NCI-H460 (cell line): ENCODE measurements at places on chromosomes 4 and X.
A peak's percentile ranks its signal among the peaks of the same experiment; 100 is the strongest.

DNA sequence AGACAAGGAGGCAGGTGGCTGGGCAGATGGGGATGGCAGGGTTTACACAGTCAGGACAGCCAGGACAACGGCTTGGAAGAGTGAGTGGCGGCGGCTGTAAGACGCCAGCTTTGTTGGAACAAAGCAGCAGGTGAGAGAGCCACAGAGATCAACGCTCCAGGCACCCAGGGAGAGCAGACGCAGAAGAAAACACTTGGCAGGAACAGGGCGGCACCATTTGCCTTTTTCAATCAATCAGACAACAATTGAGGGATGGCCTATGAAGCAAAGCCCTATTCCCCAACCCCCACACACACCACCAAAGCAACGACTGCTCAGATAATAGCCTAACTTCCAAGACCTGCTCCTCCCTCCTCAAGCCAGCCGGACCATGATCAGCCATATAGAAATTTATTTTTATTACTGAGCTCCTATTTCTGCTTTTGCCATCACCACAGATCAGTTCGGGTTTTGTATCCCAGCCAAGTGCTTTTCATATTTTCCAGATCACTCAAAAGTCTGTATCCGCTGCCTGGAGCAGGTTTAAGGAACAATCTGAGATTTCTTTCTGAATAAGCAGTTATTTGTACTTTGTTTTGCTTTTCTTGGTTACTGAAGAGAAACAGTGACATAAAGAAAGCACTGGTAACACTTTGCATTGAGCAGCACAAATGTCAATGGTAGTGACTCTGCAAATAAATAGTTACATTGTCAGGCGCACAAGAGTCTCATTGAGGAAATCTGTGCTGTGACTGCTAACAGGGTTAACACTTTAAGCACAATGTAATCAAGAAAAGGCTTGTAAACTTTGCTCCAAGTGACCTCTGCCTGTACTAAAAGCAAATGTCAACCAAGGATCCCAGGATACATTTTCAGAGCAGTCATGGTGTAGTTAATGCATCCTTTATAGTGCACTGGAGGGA, 81.8 kb upstream of the RBPJ start:
- no peak for DNase-seq

GRCh38 chr4:54104907-54105306, 4.9 kb downstream of the GSX2 start:
- DNase-seq, result no peak

DNA sequence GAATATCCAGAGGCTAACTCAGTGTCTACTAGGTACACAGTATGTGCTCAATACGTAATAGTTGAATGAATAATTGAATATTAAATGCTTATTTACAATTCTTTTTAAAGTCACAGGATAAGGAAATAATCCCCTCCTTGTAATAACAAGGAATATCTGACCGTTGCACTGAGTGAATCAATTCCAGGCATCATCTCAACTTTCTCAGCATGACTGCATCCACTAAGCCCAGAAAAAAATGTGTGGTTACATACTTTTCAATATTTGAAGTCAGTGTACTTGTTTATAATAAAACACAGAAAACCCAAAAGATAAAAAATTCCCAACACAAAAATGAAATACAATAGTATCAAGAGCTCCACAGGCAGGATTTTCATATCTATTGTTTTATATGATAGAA, 105.4 kb downstream of the TMEM144 start:
- DNase-seq, result no peak

DNA sequence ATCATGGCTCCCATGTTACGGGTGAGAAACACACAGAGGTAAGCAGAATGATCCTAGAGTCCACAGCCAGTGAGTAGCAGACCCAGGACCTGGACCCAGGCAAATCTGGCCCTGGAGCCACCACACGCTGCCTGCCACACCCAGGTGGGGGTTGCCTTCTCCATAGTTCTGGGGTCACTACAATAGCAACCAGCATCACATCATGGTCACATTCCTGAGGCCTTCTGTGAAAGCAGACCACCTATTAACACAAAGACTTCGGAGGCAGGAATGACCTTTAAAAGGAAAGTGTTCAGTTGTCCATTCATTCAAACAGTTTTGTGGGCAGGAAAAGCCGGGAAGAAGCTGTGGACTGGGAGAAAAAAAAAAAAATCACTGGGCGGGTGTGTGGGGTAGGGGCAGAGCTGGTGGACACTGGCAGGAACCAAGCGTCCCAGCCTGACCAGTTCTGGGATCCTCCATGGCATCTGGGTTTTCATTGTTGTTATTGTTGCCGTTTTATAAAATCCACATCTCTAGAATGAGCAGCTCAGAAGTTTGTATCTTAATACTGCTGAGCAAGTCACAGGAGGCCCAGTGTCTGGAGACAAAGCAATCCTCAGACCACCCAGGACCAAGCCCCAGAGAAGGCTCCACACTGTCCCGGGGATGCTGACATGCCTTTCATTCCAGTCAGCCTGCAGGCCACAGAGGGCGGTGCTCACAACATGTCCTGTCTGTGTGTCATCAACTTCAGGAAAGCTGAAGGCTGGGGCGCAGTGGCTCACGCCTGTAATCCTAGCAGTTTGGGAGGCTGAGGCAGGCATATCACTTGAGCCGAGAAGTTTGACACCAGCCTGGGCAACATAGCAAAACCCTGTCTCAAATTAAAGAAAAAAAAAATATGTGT, 67.0 kb downstream of the SEL1L3 start:
- DNase-seq, result no peak

- no peak for DNase-seq
Observed at GRCh38 chr4:41185614-41186592, 28.4 kb downstream of the APBB2 start.

GRCh38 chr4:1026115-1026514, 14.7 kb downstream of the FGFRL1 start:
- no peak for DNase-seq

GRCh38 chr4:152690706-152691651, 11.2 kb upstream of the TMEM154 start:
- DNase-seq, result no peak

DNA sequence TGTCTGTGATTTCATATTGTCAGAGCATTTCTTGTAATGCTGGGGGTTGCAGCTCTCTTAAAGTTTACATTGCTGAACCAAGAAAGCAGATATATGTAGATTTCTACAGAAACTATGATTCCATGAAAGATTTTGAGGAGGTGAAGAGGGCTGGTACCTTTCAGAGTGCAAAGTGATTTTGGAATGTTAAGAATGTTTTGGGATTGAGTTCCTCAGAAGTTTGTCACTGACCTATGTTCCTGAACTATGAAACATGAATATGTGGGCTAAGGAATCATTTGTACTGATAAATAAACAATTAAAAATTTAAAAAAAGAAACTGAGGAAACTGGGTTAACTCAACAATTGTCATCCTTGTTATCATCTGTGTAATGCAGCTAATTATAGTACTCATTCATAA, 12.3 kb upstream of the CHIC2 start:
- no peak for DNase-seq

DNA sequence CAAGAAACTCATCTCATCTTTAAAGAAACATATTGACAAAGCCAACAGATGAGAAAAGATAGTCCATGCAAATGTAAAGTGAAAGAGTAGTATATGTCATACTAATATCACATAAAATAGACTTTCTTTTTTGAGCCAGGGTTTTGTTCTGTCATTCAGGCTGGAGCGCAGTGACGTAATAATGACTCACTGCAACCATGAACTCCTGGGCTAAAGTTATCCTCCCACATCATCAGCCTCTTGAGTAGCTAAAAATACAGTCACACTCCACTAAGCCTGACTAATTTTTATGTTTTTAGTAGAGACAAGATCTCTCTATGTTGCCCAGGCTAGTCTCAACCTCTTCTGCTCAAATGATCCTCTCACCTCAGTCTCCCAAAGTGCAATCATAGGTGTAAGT, 51.8 kb upstream of the TRAM1L1 start:
- DNase-seq, result no peak

DNA sequence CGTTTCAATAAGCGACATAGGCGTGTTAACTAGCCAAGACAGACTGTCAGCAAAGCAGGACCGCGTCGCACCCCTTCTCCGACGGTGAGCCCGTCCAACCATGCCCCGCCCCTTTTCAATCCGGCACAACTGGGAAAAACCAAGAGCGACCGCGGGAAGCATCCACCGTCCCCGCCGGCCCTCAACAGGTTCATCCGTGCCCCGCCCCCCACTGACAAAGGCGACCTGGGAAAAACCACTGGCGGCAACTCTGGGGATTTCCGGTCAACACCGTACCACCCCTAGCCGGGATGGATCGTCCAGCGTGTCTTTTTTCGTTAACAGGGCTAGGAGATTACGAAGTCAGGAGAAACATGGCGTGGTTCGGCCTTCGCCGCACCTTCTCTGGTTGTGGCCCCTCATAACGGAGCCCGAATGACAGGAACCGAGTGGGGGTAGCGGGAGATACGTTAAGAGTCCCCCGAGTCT, 377 bp downstream of the TIMM17B start:
- peak; percentile 62 for DNase-seq

DNA sequence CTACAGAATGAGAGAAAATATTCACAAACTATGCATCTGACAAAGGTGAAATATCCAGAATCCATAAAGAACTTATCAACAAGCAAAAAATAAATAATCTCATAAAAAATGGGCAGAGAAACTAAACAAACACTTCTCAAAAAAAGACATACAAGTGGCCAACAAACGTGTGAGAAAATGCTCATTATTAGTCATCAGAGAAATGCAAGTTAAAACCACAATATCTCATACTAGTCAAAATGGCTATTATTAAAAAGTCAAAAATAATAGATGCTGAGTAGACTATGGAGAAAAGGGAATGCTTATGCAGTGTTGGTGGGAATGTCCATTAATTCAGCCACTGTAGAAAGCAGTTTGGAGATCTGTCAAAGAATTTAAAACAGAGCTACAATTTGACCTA, 533.3 kb downstream of the TMA16 start:
- no peak for DNase-seq

- no peak for DNase-seq
Observed at GRCh38 chr4:99201690-99202089, 17.4 kb downstream of the ADH6 start.

GRCh38 chr4:160265014-160265413, 1162.1 kb downstream of the RAPGEF2 start:
- no peak for DNase-seq

- no peak for DNase-seq
Observed at GRCh38 chr4:144579411-144580030, 66.4 kb upstream of the HHIP start.

- DNase-seq, result no peak
Observed at GRCh38 chr4:39166177-39166576, 16.2 kb upstream of the WDR19 start.

DNA sequence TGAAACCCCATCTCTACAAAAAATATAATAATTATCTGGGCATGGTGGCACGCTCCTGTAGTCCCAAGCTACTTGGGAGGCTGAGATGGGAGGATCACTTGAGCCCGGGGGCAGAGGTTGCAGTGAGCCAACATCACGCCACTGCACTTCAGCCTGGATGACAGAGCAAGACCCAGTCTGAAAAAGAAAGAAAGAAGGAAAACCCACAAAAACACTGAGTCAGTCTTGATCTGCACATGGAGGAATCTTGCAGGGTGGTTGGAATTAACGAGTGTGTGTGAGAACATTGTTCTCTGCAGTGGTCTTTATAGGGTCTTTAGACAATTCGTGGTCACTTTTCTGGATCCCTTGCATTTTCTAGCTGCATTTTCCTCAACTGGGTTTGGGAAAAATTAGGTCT, 23.2 kb downstream of the ADD1 start:
- no peak for DNase-seq

DNA sequence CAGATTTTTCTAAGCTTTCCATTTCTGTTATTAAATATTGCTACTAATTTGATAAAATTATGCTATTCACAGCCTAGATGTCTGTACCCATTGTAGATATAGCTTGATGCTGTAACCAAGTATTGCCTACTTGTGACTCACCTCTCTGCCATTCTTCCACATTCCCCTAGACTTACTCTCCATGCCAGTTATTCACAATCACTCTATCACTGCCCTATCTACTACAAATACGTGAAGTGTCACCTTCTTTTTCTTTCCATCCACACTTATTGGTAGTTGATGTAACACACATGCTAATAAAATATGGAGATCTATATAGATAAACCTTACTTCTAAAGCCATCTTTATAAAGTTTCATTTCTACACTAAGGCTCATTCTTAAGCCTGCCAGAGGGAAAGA, 179.4 kb upstream of the PACRGL start:
- DNase-seq, result no peak

GRCh38 chr4:189177130-189177529, 763.5 kb upstream of the FRG1 start:
- DNase-seq, result no peak
